ENCODE measurements at places on chromosomes 7 and 10. TPM values are rescaled to one million over a fixed set of nuclear protein-coding genes. Genes with fewer than 3 reads are reported as not detected.

ITPRID1 gene
- total RNA-seq, result not detected

MSMB gene
- not detected for total RNA-seq

BTBD16 gene
- total RNA-seq, result not detected

OR2A1 gene
- 0.19 TPM for total RNA-seq

ECHS1 gene
- 98.1 TPM for total RNA-seq

TAS2R5 gene
- 1.5 TPM for total RNA-seq

EPHB6 gene
- 12.3 TPM for total RNA-seq

PLXNA4 gene
- 21.7 TPM for total RNA-seq

TMEM270 gene
- total RNA-seq, result not detected

CYCS gene
- 113 TPM for total RNA-seq

ETV1 gene
- total RNA-seq, result 89.4 TPM

CYP3A4 gene
- not detected for total RNA-seq

HTR5A gene
- total RNA-seq, result not detected

DNA sequence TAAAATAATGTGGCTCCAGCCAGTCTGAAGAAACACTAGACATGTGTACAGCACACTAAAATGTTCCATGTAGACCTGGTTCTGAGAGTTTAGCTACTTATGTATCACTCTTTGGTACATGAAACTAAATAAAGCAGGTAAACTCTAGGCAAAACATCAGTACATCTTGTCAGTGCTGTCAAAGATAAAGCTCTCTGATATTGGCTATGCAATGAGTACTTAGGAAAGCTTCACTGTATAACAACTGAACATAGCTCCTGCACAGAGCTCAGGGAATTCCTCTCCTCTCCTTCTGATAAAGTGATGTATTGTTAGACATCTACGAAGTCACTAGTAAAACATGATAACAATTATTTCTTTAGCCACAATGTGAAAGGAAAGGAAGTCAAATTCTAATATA is 3.5 kb downstream of the LRRN3 start:
- no peaks in the 10 kb centered on the region for H3K27me3 ChIP-seq
- peaks cover 71% of the 10 kb centered on the region for H3K4me1 ChIP-seq
- no peaks in the 10 kb centered on the region for H3K36me3 ChIP-seq
- no peak for DNase-seq

- peaks cover 38% of the 10 kb centered on the region for H3K4me1 ChIP-seq
- DNase-seq, result peak; percentile 56
- H3K27me3 ChIP-seq, result peaks cover 7% of the 10 kb centered on the region
- peak within 1 kb of the TSS; percentile 99 for H3K4me3 ChIP-seq
Measured at GRCh38 chr10:115093286-115093775, at the start of gene ATRNL1. ATRNL1 (plus strand) TSS chr10:115093365; CDS start chr10:115093751, 386 bp downstream.

- no peaks in the 10 kb centered on the region for H3K4me1 ChIP-seq
- no peak overlapping the region for H3K4me3 ChIP-seq
- no peaks in the 10 kb centered on the region for H3K36me3 ChIP-seq
- no peak for DNase-seq
Measured at GRCh38 chr10:92714152-92714845, 24.5 kb downstream of the HHEX start.

GRCh38 chr7:71752171-71752935 is 620.4 kb downstream of the GALNT17 start:
- DNase-seq, result peak; percentile 88
- peaks cover 8% of the 10 kb centered on the region for H3K4me1 ChIP-seq
- H3K27me3 ChIP-seq, result peaks cover 48% of the 10 kb centered on the region
- no peak overlapping the region for H3K27ac ChIP-seq
- H3K36me3 ChIP-seq, result peaks cover 3% of the 10 kb centered on the region

DNA sequence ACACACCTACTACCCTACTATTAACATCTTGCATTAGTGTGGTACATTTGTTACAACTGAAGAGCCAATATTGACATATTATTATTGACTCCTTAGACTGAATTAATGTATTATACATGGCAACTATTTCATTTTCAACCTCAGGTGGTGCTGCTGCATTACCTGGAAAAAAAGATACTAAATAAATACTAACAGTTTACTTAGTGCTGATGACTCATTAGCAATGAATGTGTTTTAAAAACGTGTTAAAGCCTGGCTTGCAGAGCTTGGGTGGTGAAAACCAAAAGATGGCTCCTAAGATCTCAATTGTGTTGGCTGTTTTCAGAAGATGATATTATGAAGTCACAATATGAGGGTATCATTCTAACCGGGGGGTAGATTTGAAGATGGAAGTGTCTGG is 34.8 kb downstream of the CFAP43 start:
- H3K36me3 ChIP-seq, result no peaks in the 10 kb centered on the region
- DNase-seq, result no peak
- H3K27ac ChIP-seq, result no peak overlapping the region

- H3K4me3 ChIP-seq, result no peak overlapping the region
- H3K36me3 ChIP-seq, result no peaks in the 10 kb centered on the region
- peaks cover 9% of the 10 kb centered on the region for H3K4me1 ChIP-seq
- DNase-seq, result no peak
- no peak overlapping the region for H3K27ac ChIP-seq
- no peaks in the 10 kb centered on the region for H3K27me3 ChIP-seq
Measured at GRCh38 chr10:77603534-77603927, 34.1 kb downstream of the KCNMA1 start.

DNA sequence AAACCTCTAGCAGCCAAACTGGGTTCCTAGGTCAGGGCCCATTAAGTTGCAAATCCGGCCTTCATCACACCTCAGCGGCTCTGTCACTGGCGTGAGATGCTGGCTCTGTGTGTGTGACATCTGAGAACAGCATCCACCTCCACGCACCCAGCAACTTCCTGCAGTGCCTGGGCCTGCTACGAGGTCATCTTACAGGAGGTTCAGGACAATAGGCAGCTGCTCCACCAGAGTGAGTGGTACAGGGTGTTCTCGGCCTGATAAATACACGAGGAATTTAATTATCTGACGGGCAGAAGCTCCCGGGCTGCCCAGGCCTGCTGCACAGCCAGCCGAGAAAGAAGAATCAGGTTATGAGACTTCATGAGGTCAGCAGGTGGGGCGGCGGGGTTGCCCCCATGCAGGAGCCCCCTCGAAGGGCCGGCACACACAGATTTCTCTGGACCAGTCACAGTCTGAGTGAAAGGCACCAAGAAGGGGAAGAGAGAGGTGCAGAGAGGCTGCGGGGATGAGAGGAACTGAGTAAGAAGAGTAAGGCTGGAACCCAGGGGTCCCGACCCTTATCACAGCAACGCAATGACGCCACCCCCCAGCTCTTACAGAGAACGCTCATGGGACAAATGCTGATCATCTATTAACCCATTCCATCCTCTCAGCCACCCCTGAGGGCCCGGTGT is 49.3 kb downstream of the CALML3 start:
- peaks cover 20% of the 10 kb centered on the region for H3K4me1 ChIP-seq
- no peak for DNase-seq
- no peak overlapping the region for H3K27ac ChIP-seq
- H3K27me3 ChIP-seq, result no peaks in the 10 kb centered on the region
- no peaks in the 10 kb centered on the region for H3K36me3 ChIP-seq
- no peak overlapping the region for H3K4me3 ChIP-seq

DNA sequence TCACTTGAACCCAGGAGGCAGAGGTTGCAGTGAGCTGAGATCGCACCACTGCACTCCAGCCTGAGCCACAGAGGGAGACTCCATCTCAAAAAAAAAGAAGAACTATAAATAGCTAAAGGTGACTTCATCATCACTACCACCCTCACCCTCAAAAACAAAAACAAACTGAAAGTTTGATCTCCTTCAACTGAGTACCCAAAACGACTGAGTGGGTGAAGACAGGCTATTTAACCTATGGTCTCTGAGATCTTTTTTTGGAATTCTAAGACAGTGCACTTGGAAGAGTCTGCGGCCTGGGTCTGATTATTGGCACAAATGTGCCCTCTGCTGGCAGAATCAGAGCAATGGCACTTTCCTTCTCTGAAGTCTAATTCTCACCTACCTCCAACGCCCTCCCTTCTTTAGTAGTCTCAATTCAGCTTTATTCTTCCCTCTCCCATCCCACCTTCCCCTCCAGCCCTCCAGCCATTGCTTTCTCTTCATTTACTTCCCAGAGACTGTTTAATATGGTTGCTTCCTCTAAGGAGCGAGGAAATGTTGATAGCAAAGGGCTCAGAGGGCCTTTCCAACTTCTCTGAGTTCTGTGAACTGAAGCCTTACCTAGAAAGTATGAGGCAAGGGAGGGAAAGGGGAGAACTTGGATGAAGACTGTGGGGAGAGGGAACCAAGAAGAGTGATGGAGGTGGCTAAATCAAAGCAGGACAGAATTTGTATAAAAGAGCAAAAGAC is 2.9 kb upstream of the MYOZ1 start:
- H3K4me3 ChIP-seq, result peak overlapping the region; percentile 28
- H3K36me3 ChIP-seq, result no peaks in the 10 kb centered on the region
- no peaks in the 10 kb centered on the region for H3K27me3 ChIP-seq
- peaks cover 18% of the 10 kb centered on the region for H3K4me1 ChIP-seq

DNA sequence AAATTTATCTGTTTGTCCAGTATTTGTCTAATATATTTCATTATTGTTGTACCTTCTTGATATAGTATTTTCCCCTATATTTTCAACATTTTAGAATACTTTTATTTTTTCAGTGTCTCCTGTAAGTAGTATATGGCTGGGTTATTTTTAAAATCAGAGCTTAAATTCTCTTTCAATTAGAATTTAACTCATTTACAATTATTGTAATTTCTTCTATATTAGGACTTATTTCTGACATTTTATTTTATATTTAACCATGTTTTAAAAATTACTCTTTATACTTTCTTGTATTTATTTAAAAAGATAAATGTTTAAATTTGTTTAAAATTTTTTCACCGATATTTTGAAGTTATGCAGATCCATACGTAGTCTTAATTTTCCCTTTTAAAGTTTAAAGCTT is 220.0 kb upstream of the NPVF start:
- H3K36me3 ChIP-seq, result peaks cover under 1% of the 10 kb centered on the region
- H3K27ac ChIP-seq, result no peak overlapping the region
- H3K4me3 ChIP-seq, result no peak overlapping the region
- H3K4me1 ChIP-seq, result no peaks in the 10 kb centered on the region
- H3K27me3 ChIP-seq, result peaks cover 1% of the 10 kb centered on the region

- no peak overlapping the region for H3K4me3 ChIP-seq
- no peaks in the 10 kb centered on the region for H3K4me1 ChIP-seq
- no peaks in the 10 kb centered on the region for H3K27me3 ChIP-seq
- DNase-seq, result no peak
- no peak overlapping the region for H3K27ac ChIP-seq
Measured at GRCh38 chr10:59055045-59055444, 121.4 kb upstream of the PHYHIPL start.

GRCh38 chr7:72622532-72622931 is 205.5 kb downstream of the TYW1B start:
- no peak for DNase-seq
- peaks cover 10% of the 10 kb centered on the region for H3K4me1 ChIP-seq
- H3K27me3 ChIP-seq, result peaks cover 3% of the 10 kb centered on the region
- H3K4me3 ChIP-seq, result no peak overlapping the region

All from neural crest cell (in vitro differentiated cells).